Eye (tissue), 1 donor: ENCODE measurements at places on chromosomes 13 and 19.

- DNase-seq = no peak
These were observed 123.3 kb downstream of the VWA8 start for GRCh38 chr13:41837629-41838028.

DNA sequence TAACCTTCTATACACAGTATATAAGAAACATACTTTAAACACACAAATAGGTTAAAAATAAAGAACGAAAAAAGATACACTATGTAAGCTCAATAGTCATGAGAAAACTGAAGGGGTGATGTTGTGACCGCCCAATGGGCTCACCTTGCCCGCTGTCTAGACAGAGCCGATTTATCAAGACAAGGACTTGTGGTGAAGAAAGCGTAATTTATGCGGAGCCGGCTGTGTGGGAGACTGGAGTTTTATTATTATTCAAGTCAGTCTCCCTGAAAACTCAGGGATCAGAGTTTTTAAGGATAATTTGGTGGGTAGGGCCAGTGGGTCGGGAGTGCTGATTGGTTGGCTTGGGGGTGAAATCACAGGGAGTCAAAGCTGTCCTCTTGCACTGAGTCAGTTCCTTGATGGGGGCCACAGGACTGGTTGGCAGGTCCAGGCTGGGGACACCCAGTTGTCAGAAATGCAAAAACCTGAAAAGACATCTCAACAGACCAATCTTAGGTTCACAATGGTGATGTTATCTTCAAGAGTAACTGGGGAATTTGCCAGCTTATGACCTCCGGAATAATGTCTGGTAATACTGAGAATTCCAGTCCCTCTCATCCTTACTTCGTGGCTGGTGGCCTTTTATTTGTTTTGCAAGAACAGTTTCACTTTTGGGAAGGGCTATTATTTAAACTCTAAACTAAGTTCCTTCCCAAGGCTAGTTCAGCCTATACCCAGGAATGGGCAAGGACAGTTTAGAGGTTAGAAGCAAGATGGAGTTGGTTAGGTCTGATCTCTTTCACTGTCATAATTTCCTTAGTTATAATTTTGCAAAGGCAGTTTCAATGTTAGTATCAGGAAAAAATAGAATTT lies 96.6 kb downstream of the UBL3 start:
- no peak for DNase-seq

GRCh38 chr19:54507824-54508223 lies 5.2 kb downstream of the LAIR2 start:
- no peak for DNase-seq

- peak; percentile 47 for DNase-seq
These were observed 96.1 kb downstream of the WTIP start for GRCh38 chr19:34577531-34578101.

- DNase-seq = peak; percentile 54
These were observed at the start of gene ADAMTSL5 for GRCh38 chr19:1512671-1513498. Gene ADAMTSL5, minus strand, starts transcription at chr19:1513019. Its CDS starts 2,076 bp downstream, at chr19:1510943.
